ENCODE measurements at places on chromosomes 11 and 22.

- DNase-seq, result no peak
These were observed 27.1 kb upstream of the OR5AK2 start for GRCh38 chr11:56961609-56962008.

DNA sequence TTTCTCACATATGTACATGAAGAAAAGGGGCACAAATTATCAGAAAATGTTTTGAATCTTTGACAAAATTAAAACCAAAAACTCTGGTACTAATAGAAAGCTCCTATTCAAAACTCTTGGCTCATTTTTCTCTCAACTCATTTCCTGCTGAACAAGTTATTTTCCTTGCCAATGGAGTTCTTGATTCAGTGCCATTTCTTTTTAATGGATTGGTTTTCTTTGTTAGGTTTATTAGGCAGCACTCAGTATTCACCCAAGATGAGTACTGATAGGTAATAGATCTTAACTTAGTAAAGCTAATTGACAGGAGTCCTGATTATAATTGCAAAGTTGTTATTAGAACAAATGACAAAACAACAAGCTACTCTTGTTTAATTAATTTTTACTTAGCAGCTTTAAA is 279.4 kb upstream of the PDGFD start:
- no peak for DNase-seq

GRCh38 chr11:59523541-59523940 is 12.2 kb downstream of the OR4D9 start:
- DNase-seq, result no peak

- no peak for DNase-seq
These were observed 22.0 kb downstream of the ARAP1 start for GRCh38 chr11:72730243-72730642.

DNA sequence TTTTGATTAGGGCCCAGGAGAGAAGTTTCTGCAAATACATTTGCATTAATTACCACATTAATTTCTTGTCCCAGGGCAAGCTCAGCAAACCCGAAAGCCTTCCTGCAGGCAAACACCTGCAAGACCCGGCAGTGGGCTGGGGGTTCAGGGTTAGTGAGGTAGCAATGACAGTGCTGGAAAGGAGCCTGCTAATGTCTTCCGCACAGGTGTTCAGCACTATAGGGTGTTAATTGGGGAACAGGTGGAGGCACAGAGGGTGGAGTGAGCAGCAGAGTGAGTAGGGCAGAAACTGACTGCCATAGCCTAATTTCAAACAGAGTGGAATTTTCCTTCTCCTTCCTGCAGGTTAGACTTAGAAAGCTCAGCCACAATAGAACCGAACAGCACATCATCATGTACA is 50.9 kb upstream of the UBASH3B start:
- no peak for DNase-seq

DNA sequence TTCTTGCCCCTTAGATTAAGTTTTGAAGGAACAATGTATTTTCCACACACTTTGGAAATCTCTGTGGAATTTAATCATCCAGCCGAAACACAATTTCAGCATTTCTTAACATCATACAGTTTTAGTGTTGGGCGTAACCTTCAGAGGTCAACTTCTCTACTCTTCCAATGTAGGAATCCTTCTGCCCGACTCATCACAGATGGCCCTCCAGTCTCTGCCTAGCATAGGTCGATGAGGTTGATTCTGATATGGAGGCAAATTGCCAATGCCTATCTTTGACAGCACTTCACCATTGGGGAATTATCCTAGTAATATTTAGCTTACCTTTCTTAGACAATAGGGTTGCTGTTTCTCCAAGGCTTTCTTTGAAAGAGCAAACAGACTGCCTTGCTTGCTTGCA is 175.7 kb upstream of the TTC12 start:
- no peak for DNase-seq

GRCh38 chr11:110968348-110969062 is 256.3 kb upstream of the ARHGAP20 start:
- no peak for DNase-seq

GRCh38 chr11:61482513-61482912 is 26.0 kb upstream of the LRRC10B start:
- no peak for DNase-seq

DNA sequence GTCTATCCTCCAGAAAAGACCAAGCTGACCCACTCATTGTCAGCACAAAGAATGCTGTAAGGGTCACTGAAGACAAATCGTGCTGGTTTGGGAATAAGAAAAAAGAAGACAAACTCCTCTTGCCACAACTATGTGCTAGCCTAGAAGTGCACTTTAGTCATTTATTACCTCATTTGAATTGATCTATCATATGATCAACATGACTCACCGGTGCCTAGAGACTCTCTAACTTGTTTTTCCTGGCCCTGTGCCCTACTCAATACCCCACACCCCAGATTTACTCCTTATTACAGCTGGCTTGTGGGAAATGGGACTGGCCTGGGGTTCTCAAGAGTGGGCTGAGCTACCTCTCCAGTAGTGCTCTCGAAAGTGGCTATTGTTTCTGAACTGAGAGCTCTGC is 35.9 kb upstream of the HORMAD2 start:
- no peak for DNase-seq

GRCh38 chr11:8747173-8747572 is 64.6 kb downstream of the RPL27A start:
- DNase-seq, result no peak

- no peak for DNase-seq
These were observed 54.4 kb downstream of the FCHSD2 start for GRCh38 chr11:73087730-73088129.

DNA sequence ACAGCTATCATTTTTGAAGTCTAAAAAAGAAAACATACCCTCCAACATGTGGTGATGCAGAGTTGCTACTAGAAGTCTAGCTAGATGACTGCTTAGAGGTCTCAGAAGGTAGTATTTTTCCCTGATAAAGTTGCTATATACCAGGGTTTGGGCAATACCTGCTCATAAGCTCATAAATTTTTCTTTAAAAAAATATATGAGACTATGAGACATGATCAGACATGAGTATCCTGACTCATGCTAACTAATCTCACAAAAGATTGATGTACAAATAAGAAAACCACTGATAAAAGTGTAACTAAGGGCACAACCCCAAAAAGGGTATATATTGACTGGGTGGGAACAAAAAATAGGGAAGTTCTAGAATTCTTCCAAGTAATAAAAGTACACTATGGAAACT is 740.9 kb downstream of the METTL15 start:
- DNase-seq, result no peak

DNA sequence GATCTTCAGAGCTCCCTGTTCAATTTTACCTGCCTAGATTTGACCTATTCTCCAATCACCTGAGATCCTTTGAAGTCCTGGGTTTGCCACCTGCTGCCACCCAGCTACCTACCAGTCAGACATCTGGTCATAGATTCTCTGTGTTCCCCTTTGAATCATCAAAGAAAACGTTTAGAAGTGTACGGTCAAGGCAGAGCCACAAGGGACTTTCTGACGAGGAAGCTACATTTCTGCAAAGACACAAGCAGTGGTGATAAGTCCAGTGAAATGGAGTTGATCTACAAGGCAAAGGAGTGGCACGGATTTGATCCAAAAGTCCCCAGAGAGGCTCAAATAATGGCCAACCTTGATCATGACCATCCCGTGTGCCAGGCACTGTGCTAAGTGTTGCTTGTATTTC is 549.9 kb downstream of the MIAT start:
- no peak for DNase-seq

DNA sequence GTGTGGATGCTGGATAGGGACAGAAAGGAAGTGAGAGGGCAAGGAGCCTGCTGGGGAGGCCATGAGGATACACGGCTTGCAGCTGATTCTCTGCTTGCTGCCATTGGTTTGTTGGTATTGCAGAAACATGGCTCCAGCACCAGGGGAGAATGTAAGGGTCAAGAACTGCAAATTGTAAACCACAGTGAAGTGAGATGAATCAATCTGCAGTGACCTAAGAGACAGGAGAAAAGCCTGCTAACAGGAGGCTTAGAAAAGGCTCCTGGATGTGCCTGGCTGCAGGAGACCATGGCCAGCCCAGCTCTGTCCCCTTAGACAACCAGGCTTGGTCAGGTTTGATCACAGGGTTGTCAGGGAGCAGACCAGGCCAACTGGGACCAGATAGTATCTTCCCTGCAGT is 233.7 kb upstream of the CADM1 start:
- no peak for DNase-seq

GRCh38 chr22:47665151-47665550 is 902.7 kb downstream of the TBC1D22A start:
- DNase-seq, result no peak

- no peak for DNase-seq
These were observed 1354.0 kb upstream of the RAG2 start for GRCh38 chr11:37951996-37952395.

GRCh38 chr11:122138744-122139594 is 23.0 kb upstream of the BLID start:
- no peak for DNase-seq

- no peak for DNase-seq
These were observed 32.6 kb downstream of the FBLN1 start for GRCh38 chr22:45535290-45535689.

DNA sequence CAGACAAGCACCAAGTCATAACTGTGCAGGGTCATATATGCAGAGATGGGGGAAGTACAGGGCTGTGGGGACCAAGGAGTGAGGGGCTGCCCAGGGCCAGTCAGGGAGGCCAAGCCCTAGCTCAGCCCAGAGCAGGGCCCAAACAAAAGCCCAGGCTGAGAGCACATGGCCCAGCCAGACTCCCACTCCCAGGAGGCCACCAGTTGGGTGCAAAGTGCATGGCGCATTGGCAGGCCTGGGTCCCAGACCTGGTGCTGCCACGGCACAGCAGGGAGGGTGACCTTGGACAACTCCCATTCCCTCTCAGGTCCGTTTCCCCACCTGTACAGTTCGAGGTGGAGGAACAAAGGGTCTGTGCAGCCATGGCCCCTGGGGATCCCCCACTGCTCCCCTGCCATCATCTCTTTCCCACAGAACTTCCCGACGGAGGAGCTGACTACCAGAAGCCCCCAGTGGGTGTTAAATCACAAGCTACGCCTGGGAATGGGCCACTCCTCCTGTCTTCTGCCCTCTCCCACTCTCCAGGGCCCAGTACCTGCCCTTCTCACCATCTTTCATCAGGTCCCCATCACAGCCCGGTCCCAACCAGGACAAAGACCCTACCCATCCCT is 608 bp downstream of the NIPSNAP1 start:
- no peak for DNase-seq

- no peak for DNase-seq
These were observed 234.5 kb downstream of the METTL15 start for GRCh38 chr11:28342716-28343115.
